Activated CD4-positive, alpha-beta T cell treated with anti-CD3 and anti-CD28 coated beads for 48 hours (primary cell): ENCODE measurements at places on chromosomes 16 and 17.

DNA sequence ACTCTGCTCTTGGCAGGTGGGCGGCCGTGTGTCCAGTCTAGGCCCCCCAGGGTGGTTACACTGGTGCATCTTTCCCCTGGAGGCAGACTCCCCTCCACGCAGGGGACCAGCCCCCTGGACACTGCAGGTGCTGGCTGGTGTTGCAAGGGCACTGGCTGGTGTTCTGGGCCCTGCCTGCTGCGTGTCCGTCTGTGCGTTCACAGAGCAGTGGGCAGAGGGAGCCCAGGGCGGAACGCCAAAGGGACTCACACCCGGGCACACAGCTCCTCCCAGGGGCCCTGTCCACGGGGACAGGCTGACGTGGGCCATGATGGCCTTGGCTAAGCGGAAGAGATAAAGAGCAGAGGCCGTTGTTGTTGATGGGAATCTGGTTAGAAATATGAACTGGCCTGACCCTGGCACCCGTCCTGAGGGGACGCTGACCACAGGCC lies 27.3 kb downstream of the ACSF3 start:
- DNase-seq, result no peak

GRCh38 chr16:55925242-55925641 lies 50.1 kb upstream of the CES5A start:
- DNase-seq, result no peak

GRCh38 chr16:55123652-55124051 lies 193.0 kb downstream of the IRX5 start:
- DNase-seq, result no peak

DNA sequence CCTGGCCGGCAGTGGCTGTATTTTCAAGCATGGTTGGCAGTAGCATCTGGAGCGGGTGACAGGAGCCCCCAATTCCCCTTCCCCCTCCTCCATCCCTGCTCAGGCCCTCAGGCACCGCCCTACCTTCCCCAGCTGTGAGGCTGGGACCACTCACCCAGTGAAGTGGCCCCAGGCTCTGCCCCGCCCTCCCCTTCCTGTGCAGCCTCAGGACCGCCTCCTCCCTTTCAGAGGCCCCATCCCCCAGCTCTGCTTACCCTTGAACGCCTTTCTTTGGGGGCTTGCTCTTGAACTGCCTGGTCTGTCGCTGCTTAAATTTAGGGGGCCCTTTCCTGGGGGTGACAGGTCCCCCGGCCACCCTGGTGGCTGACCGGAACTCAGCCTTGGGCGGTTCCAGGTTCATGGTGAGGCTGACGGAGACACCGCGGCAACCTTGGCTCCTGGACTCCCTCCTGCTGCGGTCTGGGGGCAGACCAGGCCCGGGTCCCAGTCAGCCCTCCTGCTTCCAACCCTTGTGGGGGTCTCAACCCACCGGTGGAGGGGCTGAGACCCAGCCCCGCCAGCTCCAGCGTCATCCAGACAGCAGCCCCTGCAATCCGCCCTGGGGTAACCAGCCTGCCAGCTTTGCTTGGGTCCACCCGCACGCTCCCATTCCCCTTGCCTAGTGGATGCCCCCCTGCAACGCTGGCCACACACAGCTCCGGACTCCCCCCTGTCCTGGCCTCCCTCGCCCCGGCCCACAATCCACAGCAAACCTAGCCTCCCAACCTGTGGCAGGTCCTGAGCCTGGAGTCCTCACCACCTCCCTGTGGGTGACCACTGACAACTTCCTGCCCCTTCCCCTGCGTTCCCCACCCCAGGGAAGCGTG lies 3.2 kb downstream of the PDE6G start:
- peak; percentile 28 for DNase-seq

- no peak for DNase-seq
Measured at GRCh38 chr16:78659668-78660217, 560.3 kb downstream of the WWOX start.

DNA sequence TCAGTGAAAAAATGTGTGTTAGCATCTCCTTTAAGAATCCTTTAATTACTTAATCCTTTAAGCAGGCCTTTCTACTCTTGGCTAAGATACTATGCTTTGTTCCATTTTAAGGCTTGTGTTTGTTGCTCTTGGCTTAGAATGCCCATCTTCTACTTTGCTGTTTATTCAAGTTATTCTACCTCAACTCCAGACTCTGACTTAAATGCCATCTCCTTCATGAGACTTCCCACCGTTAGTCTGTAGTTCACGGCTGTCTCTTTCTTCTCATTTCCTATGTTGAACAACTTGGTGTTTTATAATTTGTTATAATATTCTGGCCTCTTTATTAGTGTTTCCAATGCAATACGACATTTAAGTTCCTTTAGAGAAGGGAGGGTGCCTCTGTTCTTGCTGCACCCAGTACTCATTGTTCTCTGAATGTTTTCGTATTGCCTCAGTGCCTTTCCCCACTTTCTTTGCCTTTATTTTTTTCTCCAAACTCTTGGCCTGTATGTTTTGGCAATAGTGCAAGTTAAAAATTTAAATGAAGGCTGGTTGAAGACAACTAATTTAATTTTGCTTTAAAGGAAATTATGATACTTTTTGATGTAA lies 6.1 kb upstream of the KRT10 start:
- no peak for DNase-seq

- peak; percentile 66 for DNase-seq
Measured at GRCh38 chr17:68511671-68512246, 471 bp upstream of the PRKAR1A start.

- DNase-seq, result no peak
Measured at GRCh38 chr16:56715126-56715525, 14.8 kb upstream of the NUP93 start.

- DNase-seq, result no peak
Measured at GRCh38 chr16:28078261-28078660, 14.7 kb upstream of the GSG1L start.

GRCh38 chr17:55451203-55451641 lies 29.6 kb upstream of the MMD start:
- DNase-seq, result no peak

- no peak for DNase-seq
Measured at GRCh38 chr17:39663340-39663687, 1.8 kb upstream of the TCAP start.

DNA sequence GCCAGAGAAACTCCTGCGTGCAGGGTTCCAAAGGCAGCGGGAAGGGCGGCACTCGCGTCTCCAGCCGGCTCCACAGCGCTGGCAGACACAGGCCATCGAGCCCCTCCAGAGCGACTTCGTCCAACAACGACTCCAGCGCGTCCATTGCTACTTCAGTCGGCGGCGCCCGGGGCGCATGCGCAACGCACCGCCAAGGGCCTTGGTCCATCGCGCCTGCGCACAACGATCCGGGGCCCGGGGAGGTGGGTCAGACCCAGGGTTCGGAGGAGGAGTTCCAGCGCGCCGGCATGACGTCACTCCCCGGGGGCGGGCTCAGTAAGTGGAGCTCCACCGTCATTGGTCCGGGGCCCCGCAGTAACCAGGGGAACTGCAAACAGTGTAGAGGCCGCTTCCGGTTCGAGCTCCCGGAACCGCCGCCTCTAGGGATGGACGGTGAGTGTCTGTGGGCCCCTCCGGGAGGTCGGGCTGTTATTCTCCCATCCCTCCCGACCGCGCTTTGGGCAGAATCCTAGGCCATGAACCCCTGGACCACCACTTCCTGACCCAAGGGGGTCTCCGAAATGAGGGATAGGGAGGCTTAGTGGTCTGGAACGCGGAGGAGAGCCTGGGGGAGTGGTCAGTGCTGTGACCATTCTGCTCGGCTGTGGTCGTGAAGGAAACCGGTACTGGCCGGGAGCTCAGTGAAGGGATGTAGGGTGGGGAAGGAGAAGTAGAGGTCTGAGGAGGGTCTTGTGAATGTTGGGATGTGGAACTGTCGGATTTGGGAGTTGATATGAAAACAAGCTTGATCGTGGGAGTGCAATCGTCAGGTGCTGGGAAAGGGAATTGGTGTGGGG lies at the start of the genes GTF3C1 and KATNIP:
Gene GTF3C1 (minus strand): TSS at position 168 of the 836 bp plus-strand sequence. CDS start 23 bp downstream, at position 145.
Gene KATNIP (plus strand): TSS at position 399 of the 836 bp plus-strand sequence. CDS start 27 bp downstream, at position 426.
- peak; percentile 100 for DNase-seq

GRCh38 chr17:80871341-80871740 lies 120.3 kb upstream of the CHMP6 start:
- peak; percentile 26 for DNase-seq

DNA sequence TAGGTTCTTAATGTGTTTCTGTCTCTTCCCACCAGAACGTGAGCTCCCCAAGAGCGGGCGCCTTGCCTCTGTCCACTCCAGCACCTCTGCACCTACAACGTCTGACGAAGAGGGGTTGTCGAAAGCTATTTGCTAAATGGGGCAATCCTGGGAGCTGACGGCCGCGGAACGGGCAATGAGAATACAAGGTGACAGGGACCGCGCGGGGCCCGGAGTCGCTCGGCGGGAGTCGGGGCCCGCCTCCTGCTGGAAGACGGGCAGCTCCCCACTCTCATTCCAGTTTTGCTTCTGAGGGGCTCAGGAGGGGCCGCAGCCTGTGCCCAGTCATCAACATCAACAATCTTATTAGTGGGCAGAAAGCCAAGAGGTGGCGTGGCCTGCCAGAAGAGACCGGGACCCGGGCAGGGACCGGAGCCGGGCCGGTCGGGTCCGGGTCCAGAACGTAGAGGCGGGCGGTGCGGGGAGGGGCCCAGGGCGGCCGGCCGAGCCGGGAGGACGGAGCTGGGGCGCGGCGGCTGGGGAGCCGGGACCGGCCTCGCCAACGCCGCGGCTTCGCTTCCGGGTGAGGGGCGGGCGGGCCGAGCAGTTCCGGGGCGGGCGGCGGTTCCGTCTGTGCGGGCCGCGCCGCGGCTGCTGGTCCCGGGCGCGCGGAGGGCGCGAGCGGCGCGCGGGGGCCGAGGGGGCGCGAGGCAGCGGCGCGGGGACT lies at the start of gene MOSMO:
Gene MOSMO (plus strand): TSS at position 603 of the 706 bp plus-strand sequence. CDS start 191 bp downstream, outside the sequence.
- DNase-seq, result peak; percentile 72
